ENCODE measurements at places on chromosomes 6 and 20. TPM values are rescaled to one million over a fixed set of nuclear protein-coding genes. Genes with fewer than 3 reads are reported as not detected.

Gene THBS2
- 0.50 TPM for total RNA-seq

Gene TFAP2C
- total RNA-seq = 8.2 TPM

Gene TPBG
- total RNA-seq = 134 TPM

Gene BTNL2
- not detected for total RNA-seq

Gene MLN
- total RNA-seq = not detected

Gene EYA4
- 2.4 TPM for total RNA-seq
